Fibroblast of skin of left biceps (primary cell): ENCODE measurements at places on chromosomes 1 and 21.

DNA sequence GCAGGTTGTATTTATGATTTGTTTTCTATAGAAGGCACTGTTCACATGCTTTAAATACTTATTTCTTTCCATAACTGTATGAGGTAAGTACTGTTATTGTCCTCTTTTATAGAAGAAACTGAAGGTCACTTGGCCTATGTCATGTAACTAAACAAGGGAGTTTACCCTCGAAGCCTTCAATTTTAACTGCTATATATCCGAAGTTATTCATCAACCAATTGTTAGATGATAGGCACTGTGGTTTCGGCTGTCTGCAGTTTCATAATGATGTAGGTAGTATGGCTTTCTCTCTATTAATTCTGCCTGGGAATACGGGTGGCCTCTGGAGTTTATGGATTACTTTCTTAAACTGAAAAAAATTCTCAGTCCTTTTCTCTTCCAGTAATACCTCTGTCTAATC lies 413.3 kb upstream of the ADGRL2 start:
- no peak for DNase-seq

GRCh38 chr1:219731771-219732170 lies 118.9 kb upstream of the ZC3H11B start:
- DNase-seq, result no peak

DNA sequence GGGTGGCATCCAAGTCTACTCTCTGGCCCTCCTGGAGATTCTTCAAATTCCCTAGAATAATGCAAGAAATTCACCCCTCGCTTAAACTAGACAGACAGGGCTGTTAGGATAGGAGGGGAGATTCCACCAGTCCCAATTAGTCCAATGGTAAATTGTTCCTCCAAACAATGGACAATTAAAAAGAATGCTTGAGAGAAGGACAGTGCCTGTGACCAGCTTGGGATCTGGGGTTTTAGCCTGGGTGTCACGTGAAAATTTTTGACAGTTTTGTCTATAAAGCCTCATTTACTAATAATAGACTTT lies 177.7 kb upstream of the RAB4A start:
- no peak for DNase-seq

- peak; percentile 53 for DNase-seq
Observed at GRCh38 chr1:79042117-79042516, 35.6 kb upstream of the ADGRL4 start.

GRCh38 chr1:245673881-245674414 lies 519.2 kb downstream of the KIF26B start:
- DNase-seq, result no peak

DNA sequence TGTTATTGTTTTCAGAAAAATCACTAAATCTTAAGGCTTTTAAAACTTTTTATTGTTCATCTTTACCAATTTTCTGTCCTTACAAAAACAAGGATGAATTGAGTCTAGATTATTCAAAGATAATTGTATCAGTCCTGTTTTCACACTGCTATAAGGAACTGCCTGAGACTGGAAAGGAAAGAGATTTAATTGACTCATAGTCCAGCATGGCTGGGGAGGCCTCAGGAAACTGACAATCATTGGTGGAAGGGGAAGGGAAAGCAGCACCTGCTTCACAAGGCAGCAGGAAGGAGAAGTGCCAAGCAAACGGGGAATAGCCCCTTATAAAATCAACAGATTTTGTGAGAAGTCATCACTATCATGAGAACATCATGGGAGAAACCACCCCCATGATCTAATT lies 455.6 kb upstream of the ZP4 start:
- DNase-seq, result no peak

- DNase-seq, result no peak
Observed at GRCh38 chr1:181593042-181593441, 109.7 kb downstream of the CACNA1E start.

GRCh38 chr21:45383615-45384201 lies 21.3 kb upstream of the COL18A1 start:
- no peak for DNase-seq

GRCh38 chr1:206573319-206573718 lies 38.9 kb downstream of the EIF2D start:
- no peak for DNase-seq

- DNase-seq, result no peak
Observed at GRCh38 chr1:229132706-229133105, 138.2 kb upstream of the RAB4A start.

DNA sequence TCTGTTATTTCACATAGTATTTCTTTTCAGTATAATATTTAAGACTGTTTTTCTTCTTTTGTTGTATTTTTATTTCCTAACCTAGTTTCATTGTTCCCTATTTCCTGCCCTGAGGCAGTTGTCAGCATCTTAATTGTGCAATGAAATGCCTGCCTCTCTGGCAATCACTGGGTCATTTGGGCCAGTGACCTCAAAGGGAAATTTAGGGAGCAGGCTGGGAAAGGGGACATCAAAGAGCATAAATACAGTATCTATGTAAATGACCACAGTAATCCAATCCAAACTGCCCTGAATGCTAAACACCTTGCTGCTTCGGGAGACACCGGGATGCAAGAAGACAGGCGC lies 147.8 kb downstream of the TLR5 start:
- no peak for DNase-seq

DNA sequence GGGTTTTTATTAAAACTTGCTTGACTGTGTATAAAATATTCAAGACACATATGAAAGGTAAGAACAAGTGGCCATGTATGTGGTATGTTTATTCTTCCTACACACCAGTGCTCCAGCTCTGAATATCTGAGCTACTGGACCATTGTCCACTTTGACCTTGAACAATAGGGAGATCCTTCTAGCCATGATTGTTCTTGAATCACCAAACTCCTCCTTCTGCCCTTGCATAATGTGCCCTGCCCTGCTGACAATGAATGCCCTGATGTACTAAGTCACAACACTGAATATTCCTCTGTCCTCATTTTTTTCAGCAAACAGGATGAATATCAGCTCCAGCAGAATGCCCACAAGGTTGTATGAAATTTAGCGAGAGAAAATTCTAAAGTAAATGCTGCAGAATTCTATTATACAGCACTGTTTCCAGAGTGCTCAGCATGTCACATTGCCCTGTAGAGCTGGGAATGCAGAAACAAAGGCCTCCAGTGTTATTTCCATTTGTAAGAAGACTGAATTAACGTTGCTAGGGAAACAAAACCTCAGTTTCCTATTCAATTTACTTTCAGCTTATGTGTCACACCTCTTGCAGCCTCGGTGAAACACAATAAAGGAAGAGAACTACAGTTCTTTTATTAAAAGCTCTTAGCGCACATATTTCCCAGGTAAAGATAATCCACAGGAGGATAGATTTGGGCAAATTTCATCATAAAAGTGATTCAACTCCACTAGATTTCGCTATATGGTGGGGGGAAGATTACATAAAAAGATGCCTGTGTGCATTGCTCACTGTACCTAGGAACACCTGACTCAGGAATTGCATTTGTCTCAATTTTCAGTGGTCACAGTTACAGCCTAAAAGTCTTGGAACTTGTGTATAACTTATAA lies 187.4 kb upstream of the ATP1B1 start:
- DNase-seq, result no peak

- DNase-seq, result no peak
Observed at GRCh38 chr1:30909365-30910068, 959 bp upstream of the SDC3 start.

GRCh38 chr1:116568662-116569380 lies 2.0 kb downstream of the CD58 start:
- no peak for DNase-seq

DNA sequence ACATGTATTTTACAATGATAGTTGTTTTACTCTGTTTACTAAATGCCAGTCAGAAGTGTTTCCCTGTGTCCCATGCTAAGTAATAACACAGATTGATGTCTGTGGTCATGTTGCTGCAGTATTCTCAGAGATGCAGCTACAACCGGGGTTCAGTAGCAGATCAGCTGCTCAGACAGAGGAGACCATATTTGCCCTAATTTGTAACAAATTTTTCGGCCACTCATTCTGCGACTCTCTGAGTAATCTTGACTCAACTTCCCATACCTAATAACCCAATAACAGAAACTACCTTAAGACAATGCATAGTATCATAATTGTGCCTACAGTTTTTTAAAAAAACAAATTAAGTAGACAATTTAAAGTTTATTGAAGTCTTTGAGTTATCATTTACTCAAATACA lies 32.6 kb downstream of the NIBAN1 start:
- DNase-seq, result no peak

DNA sequence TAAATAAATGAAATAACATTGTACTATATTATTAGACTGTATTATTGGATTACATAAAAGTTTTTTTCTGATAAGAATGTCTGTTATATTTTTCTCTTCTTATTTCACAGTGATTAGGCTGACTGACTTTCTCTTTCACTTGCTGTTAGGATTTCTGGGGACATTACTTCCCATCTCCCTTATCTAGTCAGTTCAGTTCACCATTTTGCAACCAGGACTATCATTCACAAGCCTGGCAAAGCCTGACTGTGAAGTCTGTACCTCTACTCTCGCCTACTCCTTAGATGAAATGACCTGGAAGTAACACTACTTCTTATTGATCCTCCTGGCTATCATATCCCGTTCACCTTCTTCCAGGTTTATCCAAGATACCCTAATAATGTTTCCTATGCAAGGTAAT lies 676.6 kb downstream of the USP25 start:
- no peak for DNase-seq

GRCh38 chr1:6861075-6861724 lies 75.9 kb downstream of the CAMTA1 start:
- DNase-seq, result no peak

GRCh38 chr1:96557336-96557735 lies 164.2 kb upstream of the PTBP2 start:
- DNase-seq, result no peak

DNA sequence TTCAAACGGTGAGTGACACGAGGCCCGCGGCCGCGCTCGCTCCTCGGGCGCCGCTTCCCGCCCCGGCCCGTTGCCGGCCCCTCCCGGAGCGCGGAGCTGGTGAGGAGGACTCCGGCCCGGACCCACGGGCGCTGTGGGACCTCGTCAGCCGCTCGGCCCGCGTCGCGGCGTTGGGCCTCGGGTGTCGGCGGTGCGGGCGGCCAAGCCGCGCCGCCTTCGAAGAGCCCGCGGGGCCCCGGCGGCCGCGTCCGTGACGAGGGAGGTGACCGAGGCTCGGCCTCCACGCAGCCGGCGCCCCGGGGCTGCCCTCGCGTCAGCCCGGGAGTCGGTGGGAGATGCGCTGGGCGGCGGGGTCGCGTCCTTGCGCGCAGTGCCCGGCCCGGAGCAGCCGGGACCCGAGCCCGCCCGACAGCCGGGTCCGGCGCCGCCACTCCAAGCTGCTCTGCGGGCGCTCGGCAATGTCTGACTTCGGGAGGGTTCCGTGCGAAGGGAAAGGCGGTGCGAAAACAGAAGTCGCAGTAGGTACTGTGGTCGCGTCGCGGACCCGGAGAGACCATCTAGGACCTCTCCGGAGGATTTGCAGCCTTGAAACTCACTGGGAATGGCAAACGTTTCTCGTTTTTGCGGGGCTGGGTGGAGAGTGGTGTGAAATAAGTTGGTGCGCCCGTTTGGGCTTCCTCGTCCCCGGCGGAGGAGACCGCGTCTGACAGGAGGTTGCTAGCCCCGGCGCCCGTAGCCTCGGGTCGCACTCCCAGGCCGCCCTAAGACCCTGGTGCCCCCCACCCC lies 829 bp downstream of the SPEN start:
- no peak for DNase-seq

GRCh38 chr1:175978476-175978875 lies 228.6 kb downstream of the COP1 start:
- DNase-seq, result no peak

- no peak for DNase-seq
Observed at GRCh38 chr1:11671544-11672286, 7.7 kb downstream of the FBXO6 start.

DNA sequence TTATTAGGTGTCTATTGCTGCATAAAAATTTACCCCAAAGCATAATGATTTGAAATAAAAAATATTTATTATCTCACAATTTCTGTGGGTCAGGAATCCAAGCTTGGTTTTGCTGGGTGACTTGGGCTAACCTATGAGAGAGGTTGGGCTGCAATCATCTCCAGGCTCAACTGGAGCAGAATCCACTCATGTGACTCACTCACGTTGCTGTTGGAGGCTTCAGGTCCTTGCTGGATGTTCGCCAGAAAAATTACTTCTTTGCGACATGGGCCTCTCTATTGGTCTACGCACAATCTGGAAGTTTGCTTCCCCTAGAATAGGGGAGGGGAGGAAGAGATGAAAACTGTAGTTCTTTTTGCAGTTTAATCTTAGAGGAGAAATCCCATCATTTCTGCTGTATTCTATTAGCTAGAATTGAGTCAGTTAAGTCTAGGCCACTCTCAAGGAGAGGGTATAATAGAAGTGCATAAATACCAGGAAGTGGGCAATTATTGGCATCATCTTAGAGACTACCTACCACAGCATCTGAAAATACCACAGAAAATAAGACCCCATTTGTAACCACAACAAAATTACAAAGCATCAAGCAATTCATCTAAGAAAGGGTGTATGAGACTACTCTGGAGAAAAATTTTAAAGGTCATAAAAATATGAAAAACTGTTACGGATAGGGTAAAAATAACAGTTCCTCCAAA lies 5.7 kb upstream of the FASLG start:
- no peak for DNase-seq

GRCh38 chr21:39737376-39738000 lies 7.5 kb upstream of the IGSF5 start:
- no peak for DNase-seq

DNA sequence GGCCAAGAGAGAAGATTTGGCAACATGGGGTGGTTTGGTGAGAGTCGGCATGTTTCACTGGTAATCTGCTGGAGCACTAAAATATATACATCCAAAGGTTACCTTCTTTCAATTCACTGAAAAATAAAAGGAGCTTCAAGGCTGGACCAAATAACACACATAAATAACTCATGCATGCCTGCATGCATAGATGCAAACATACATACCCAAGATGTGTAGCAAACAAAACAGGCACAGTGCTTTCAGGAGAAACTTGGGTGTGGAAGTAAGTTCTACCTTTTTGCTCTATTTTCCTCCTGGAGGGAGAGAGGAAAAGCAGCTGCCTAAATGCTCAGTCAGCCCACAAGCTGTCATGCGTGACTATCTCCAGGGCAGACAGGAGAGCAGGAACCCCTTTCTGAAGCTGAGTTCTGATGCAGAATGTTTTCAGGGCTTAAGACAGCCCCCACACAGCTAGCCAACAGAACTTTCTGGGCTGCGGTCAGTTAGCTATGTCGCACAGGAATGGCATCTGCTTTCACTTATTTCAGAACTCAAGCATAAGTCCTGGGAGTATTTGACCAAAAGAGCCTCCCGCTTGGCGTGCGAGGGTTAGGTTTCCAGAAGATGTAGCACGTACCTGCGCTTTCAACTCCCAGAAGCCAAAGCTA lies 166.2 kb downstream of the TOMM20 start:
- peak; percentile 98 for DNase-seq

GRCh38 chr1:243818978-243819377 lies 31.1 kb downstream of the AKT3 start:
- DNase-seq, result no peak
